Memory B cell (primary cell): ENCODE measurements at places on chromosomes 13 and 19.
A peak's percentile ranks its signal among the peaks of the same experiment; 100 is the strongest.

GRCh38 chr19:28247243-28247642 lies 965.7 kb downstream of the UQCRFS1 start:
- no peak for DNase-seq

DNA sequence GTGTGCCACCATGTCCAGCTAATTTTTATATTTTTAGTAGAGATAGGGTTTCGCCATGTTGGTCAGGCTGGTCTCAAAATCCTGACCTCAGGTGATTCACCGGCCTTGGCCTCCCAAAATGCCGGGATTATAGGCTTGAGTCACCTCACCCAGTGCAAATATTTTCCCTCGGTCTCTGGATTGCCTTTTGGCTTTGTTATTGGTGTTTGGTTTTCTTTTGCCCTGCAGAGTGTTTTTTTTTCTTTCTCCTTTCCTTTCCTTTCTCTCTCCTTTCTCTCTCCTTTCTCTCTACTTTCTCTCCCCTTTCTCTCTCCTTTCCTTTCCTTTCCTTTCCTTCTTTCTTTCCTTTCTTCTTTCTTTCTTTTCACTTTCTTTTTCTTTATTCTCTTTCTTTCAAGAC lies 33.2 kb downstream of the KDM4B start:
- DNase-seq, result no peak

- DNase-seq, result no peak
These were observed 87.2 kb upstream of the TNFSF11 start for GRCh38 chr13:42486711-42487198.

DNA sequence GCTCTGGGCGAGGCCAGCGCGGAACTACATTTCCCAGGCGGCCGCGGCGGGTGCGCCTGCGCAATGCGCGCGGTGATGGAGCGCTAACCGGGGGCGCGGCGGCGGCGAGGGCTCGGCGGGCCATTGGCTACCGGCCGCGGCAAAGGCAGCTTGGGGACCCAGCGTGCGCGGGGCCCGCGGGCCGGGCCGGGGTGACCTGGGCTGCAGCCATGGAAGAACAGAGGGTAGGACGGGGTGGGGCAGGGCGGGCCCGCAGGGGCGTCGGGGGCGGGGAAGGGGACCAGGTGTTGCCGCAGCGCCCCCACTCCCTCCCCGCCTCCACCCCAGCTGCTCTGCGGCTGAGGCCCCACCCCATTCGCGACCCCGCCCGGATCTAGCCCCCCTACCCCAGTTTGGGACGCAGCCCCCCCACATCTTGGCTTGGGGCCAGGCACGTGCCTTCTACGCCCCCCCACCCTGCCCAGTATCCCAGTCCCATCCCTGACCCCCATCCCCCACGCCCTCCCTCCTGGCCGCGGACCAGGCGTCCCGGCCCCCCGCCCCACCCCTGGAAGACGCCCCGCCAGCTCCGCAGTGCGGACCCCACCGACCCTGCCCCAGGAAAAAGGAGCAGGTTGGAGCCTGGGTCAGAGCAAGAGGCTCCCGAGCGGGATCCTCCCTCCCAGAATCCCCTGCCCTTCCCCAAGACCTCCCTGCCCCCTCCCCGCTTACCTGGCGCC lies at the start of gene FSD1:
TSS of gene FSD1 (plus strand) at position 61 of the 719 bp plus-strand sequence. CDS start at position 210, 149 bp downstream.
- DNase-seq, result peak; percentile 33

DNA sequence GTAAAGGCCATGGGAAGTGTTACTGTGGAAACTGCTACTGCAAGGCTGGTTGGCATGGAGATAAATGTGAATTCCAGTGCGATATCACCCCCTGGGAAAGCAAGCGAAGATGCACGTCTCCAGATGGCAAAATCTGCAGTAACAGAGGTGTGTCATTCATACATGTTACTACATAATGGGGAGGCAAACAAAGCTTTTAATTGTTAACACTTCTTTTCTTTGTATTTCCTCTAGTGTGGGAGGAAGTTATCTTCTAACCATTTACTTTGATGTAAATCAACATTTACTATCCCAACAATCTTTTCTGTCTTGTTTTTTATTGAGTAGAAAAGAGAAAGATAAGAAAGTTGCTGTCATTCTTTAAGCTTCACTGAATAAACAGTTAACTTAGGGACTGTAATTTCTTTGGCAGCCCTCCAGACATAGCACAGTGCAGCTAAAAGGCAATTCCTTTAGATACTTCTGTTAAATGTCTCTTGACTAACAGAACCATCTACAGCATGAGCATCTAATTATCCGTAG lies 126.9 kb downstream of the ITGBL1 start:
- no peak for DNase-seq

- DNase-seq, result no peak
These were observed 2.1 kb downstream of the TEAD2 start for GRCh38 chr19:49359851-49360820.

DNA sequence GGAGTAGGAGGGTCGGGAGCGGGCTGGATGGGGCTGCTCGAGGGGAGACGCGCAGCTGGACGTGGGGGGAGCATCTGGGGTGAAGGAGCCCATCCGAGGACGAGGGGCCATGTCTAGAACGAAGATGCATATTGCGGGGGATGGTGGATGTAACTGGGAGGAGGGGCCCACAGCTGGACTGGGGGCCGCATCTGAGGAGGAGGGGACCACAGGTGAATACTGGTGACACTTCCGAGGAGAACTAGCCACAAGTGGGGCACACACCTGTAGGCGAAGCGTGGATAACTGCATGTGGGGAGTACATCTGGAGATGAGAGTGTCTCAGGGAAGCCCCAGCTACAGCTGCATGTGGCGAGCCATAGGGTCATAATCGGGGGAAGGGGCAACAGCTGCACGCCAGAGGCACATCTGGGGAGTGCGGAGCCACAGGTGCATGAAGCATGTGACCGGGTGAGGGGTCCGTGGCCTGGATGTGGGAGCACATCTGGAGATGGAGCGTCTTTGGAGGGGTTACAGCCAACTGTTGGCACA lies 402 bp downstream of the ZSWIM9 start:
- DNase-seq, result no peak

GRCh38 chr13:22428188-22428828 lies 752.5 kb upstream of the SGCG start:
- DNase-seq, result no peak
